ENCODE measurements at places on chromosomes 6 and 20. TPM values are rescaled to one million over a fixed set of nuclear protein-coding genes. Genes with fewer than 3 reads are reported as not detected.
A peak's percentile ranks its signal among the peaks of the same experiment; 100 is the strongest.

DNA sequence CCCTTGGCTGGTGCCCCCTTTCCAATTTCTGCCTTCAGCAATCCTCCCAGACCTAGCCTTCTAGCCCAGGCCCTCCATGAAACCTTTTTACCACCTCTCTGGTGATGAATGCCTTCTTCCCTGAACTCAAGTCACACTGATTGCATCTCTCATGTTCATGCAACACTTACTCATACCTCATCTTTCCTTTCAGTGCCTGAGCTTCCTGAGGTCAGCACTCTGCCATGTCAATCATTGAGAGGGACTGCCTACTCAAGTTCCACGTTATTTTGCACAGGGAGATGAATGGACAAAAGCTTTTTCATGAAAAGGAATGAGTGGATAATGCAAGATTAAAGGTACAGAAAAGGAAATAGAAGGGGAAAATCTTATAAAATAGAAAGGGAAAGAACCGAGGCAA is 60.1 kb upstream of the PLEKHG1 start:
- DNase-seq, result no peak

DNA sequence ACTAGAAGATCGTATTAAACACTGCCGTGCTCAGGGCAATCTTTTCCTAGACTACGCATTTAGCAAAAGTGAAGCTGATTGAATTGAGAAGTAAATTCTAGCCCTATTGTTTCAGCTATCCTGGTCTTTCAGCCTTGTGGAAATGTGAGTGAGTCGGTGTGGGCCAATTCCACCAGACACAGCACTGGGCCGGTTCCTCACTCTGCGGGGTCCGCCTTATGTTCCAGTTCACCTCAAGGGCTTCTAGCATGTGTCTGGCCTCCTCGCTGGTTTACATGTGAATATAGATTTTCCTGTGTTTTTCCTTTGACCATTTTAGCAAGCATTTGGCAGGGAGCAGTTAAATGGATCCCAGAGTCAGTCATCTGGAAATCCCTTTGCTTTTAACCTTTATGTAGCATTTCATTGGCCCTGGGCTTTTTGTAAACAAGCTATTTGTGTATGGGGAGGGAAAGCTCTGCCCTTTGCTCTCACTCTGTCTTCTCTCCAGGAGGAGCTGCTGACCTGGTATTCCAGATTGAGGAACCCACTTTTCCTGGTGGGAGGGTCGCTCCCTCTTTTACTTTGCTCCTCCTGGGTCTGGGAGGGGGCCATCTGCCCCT is 12.4 kb upstream of the GTSF1L start:
- no peak for DNase-seq

GRCh38 chr6:64256483-64256882 is 620.9 kb downstream of the PHF3 start:
- no peak for DNase-seq

GRCh38 chr6:28134015-28134414 is 7.7 kb upstream of the ZKSCAN8 start:
- no peak for DNase-seq

- DNase-seq, result no peak
Measured at GRCh38 chr20:37294262-37294981, 5.0 kb downstream of the MANBAL start.

GRCh38 chr6:137000825-137001224 is 43.9 kb downstream of the IL20RA start:
- DNase-seq, result no peak

DNA sequence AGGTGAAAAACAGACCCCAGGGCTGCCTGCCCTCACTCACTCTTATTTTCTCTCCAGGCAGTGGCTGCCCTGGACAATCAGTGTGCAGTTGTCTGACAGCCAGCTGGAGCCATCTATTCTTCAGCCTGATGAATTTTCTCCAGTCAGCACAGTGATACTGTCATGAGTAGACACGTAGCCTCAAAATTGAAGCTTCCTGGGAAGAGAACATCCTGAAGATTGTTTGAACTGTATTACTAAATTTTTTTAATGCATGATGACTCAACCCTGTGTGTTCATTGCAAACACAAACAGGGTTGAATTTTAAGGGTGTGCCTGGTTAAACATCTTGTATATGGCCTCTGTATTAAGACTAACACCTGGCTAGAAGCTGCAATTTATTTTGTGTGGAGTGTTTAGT is 49.8 kb upstream of the STXBP5 start:
- no peak for DNase-seq

GRCh38 chr6:138677538-138677937 is 96.0 kb upstream of the CCDC28A start:
- no peak for DNase-seq

- no peak for DNase-seq
Measured at GRCh38 chr6:69631552-69632346, 165.1 kb downstream of the LMBRD1 start.

GRCh38 chr20:24018796-24019195 is 30.2 kb upstream of the GGTLC1 start:
- no peak for DNase-seq

- no peak for DNase-seq
Measured at GRCh38 chr6:7262746-7263518, 50.1 kb downstream of the SSR1 start.

GRCh38 chr6:56708810-56709597 is 66.3 kb upstream of the DST start:
- no peak for DNase-seq

- DNase-seq, result no peak
Measured at GRCh38 chr20:31803552-31804291, 15.4 kb upstream of the MYLK2 start.

- no peak for DNase-seq
Measured at GRCh38 chr6:6317825-6318733, 2.4 kb downstream of the F13A1 start.

DNA sequence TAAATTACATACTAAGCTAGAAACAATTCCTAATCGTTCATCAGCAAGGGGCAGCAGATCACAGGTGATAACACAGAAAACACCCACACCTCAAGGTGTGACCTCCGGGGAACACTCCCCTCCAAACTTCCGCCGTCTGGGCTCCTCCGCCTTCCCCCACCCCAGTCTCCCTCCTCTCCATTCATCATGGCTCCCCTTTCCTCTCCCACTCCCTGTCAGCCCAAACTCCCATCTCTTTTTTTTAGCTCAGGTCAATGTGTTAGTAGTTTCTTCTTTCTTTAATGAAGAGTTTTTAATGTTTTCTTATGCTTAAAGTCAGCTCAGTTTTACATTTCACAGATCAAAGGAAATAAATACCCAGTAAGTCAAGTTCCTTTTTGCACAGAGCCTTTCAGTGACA is 20.7 kb downstream of the CNKSR3 start:
- no peak for DNase-seq

DNA sequence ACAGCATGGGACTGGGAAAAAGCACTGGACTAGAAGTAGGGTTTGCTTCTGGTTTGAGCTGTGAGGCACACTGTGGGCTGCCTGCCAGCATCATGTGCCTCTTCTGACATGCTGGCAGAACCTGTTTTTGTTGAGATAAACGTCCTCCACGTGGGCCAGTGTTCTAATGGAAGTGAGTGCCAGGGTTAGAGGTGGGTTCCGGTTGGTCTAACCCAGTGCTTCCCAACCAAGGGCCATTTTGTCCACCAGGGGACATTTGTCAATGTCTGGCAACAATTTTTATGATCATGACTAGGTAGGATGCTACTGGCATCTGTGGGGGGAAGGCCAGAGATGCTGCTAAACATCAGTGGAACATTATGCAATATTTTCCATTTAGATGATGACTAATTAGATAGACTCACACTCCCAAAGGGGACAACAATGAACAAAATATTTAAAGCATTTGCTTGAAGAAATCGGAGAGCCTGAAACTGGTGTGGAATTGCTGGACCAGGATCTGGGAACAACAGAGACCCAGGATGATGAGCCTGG is 7.8 kb upstream of the APMAP start:
- DNase-seq, result peak; percentile 54

GRCh38 chr6:124036384-124036783 is 232.7 kb downstream of the NKAIN2 start:
- no peak for DNase-seq

DNA sequence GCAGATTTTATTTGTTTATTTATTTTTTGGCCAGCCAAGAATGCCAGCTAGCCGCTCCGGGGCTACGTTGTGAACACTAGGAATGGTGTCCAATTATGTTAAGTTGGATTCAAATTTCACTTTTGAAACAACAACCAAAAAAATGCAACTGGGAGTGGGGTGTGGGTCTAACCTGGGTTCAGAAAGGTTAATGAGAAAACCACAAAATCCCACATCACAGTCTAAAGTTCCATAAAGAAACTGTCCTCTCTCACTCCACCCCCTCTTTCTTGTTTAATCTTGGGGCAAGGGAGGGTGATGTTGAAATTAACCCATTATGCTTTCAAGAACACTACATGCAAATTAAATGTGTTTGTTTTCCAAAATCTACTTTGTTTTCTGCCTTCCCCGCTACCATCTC is 77.2 kb downstream of the LINC00237 start:
- DNase-seq, result no peak

GRCh38 chr20:38315290-38315966 is 11.5 kb downstream of the BPI start:
- no peak for DNase-seq

- DNase-seq, result no peak
Measured at GRCh38 chr6:22825210-22825609, 255.8 kb downstream of the HDGFL1 start.

DNA sequence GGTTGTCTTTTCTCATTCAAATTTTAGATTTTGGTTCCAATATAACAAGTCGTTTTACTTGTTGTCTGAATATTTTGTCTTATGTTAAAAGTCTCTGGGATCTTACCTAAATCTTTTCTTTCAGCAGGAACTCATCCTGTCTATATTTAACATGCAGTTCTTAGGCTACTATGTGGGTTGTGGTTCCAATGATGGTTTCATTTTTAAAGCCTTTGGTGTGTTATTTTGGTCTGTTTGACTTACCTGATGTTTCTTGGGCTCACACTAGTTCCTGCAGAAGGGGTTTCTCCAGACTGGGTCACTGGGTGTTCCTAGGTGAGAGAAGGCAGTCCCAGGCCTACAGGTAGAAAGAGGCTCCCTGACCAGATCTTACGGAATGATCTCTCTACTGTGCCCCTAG is 17.4 kb downstream of the PRL start:
- DNase-seq, result no peak

- DNase-seq, result no peak
Measured at GRCh38 chr20:9616455-9616805, 102.0 kb downstream of the LAMP5 start.

- DNase-seq, result no peak
Measured at GRCh38 chr6:168834801-168835200, 393.8 kb downstream of the SMOC2 start.

DNA sequence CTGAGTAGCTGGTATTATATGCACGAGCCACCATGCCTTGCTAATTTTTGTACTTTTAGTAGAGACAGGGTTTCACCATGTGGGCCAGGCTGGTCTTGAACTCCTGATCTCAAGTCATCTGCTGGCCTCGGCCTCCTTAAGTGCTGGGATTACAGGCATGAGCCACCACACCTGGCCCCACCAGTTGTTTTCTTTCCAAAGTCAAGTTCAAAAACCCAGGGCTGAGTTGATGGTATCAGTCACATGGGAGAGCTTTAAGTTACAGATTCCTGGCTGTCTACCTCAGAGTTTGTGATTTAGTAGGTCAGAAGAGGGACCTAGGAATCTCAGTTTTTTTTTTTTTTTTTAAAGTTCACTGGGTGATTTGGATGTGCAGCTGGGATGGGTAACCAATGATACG is 107.7 kb downstream of the SCP2D1 start:
- DNase-seq, result no peak

- DNase-seq, result no peak
Measured at GRCh38 chr6:154621686-154622085, 111.2 kb upstream of the CNKSR3 start.

DNA sequence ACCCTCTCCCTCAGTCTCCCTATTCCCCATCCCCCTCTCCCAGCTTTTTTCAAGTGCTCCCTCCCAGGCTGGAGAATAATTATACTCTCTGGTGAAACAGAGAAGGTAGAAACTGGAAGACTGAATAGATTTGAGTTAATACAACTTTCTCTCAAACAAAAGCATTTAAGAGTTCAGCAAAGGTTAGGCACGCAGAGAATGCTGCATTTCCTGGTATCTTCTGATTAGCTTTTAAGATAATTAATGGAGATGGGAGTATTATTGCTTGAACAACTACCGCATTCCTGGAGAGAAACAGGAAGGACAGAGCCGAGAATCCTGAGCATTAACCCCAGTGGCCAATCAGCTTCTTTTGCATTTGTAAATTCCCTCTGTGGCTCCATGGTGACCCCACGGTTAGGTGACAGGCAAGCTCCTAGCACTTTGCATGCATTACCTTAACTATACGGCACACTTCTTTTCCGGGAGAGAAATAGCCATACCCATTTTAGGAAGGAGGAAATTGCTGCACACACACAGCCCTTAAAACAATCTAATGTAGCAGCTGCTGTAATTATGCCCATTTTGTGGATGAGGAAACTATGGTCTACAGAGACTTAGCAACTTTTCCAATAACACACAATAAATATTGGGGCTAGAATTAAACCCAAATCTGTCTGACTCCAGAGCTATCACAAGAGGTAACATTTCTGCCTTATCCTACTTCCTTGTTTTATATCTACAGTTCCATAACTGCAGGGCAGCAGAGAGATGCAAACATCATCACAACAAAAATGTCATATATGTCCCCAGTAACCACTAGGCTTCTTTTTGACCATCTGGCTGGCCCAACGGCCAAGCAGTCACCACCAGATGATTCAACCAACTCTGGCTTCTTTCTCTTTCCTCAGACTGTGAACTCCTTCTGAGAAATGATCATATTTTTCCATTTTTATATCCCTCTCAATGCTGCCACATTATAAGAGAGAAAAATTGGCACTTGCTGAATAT is 169.9 kb downstream of the CD24 start:
- no peak for DNase-seq

- DNase-seq, result no peak
Measured at GRCh38 chr20:54097236-54097529, 26.8 kb upstream of the BCAS1 start.

DNA sequence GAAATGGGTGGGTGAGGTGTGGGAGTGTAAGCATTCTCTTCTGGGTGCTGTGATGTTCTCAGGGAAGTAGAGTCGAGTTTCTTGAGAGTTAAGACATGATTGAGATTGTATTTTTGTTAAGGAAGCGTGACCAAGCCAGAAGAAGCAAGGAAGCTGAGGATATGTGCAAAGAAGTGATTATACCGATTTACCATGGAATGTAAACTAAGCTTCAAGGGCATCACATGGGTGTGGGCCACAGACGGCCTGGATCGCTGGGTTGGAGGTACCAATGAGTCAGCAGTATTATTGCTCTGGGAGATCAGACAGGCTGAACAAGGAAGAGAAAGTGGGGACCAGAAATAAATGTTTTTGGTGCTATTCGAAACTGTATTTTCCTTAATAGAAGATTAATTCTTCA is 184.1 kb upstream of the GMDS start:
- DNase-seq, result no peak

DNA sequence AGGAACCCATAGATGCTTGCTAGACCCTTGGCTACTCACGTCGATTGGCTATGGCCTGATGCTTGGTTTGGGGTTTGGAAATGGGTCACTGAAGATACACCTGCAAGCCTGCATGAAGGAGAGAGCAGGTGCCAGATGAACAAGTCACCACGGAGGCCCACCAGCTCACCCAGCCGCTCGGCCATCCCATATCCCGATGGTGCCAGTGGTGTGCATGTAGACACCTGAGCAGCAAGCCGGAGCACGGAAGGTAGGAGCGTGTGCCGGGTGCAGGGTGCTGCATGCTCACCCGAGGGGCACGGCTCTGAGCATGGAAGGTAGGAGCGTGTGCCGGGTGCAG is 35.9 kb downstream of the DACT2 start:
- no peak for DNase-seq

The MROH8 gene
- polyA plus RNA-seq, result 4.2 TPM

The SLC52A3 gene
- 0.61 TPM for polyA plus RNA-seq

The SIRPD gene
- 0.09 TPM for polyA plus RNA-seq

The PKIB gene
- polyA plus RNA-seq, result 1.7 TPM

The CALHM6 gene
- 7.2 TPM for polyA plus RNA-seq

The RSPO3 gene
- polyA plus RNA-seq, result 4.9 TPM

The GPANK1 gene
- polyA plus RNA-seq, result 20.2 TPM

The WFDC2 gene
- polyA plus RNA-seq, result 35.0 TPM

The CST3 gene
- 145 TPM for polyA plus RNA-seq

Data from right lung (tissue), 10 donors.